ENCODE measurements at places on chromosomes 5 and 9. TPM values are rescaled to one million over a fixed set of nuclear protein-coding genes. Genes with fewer than 3 reads are reported as not detected.

Gene SPINK4
- not detected for total RNA-seq

DNA sequence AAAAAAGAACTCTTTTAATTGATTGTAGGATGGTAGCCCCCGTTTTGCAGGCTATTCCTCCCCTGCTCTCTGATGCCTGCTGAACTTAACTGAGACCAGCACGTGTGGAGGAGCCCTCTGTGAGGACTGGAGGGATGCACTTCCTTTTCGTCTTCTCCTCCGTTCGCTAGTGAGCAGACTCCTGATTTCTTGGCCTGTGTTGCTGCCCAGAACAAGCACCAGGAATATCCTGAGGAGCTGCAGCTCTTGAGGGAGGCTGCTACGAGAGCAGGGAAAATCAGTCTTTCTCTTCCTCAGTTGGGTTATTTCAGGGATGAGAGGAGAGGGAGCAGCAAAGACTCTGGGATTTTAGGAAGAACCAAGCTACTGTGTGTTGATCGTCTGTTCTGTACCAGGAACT lies 74.7 kb downstream of the ARHGAP26 start:
- no peak for DNase-seq

- no peak for DNase-seq
Measured at GRCh38 chr5:110063640-110064602, 374.2 kb downstream of the MAN2A1 start.

DNA sequence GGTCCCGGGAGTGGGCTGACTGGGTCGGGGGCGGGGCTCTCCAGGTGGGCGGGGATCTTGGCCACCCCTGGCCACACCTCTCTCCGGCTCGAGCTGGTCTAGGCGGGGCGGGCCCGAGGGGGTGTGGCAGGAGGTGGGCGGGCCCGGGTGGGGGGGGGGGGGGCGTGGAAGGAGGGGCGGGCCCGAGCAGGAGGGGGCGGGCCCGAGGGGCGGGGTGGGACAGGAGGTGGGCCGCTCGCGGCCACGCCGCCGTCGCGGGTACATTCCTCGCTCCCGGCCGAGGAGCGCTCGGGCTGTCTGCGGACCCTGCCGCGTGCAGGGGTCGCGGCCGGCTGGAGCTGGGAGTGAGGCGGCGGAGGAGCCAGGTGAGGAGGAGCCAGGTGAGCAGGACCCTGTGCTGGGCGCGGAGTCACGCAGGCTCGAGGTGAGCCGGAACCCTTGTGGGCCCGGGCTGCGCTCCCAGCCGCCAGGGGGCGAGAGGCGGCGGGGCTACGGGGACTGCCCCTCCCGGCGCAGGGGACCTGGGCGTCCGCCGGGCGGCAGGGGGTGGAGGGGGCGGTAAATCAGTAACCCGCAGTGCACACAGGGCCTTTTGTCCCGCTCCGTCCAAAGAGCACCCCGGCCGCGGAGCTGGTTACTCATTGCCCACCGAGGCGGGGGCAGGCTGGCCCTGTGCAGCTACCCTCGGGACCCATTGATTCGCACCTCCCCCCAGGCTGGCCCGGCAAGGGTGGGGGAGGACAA lies at the start of gene FGFR4:
TSS of gene FGFR4 (plus strand) at position 262 of the 744 bp plus-strand sequence. CDS start 2,688 bp downstream, outside the sequence.
- peak; percentile 76 for DNase-seq

Gene KLF4
- 0.62 TPM for total RNA-seq
